ENCODE measurements at places on chromosomes 1 and 21. TPM values are rescaled to one million over a fixed set of nuclear protein-coding genes. Genes with fewer than 3 reads are reported as not detected.

The S100A8 gene
- total RNA-seq, result 21.0 TPM

The SPRR2F gene
- total RNA-seq, result not detected

GRCh38 chr21:41983229-41983628 is 26.9 kb downstream of the ZBTB21 start:
- no peak for DNase-seq
- no peak overlapping the region for H3K4me3 ChIP-seq
- peaks cover 4% of the 10 kb centered on the region for H3K27me3 ChIP-seq
- H3K27ac ChIP-seq, result no peak overlapping the region
- H3K36me3 ChIP-seq, result no peaks in the 10 kb centered on the region
- no peaks in the 10 kb centered on the region for H3K4me1 ChIP-seq

DNA sequence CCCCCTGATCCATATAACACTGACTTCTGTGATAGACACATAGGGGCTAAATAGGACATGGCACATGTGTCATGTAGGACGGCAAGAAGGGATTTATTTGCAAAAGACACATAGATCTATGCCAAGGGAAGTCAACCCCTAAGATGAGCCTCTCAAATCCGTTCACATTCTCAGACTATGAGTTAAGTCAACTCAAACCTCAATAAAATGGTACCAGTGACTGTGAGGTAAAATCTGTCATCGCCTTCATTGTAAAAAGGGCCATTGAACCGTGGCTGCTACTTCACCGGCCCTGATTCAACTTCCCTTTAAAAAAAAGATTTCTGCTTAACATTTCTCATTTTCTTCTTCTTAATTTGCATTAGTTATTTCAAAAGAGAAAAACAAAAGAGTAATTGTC is 144.0 kb downstream of the ZNF281 start:
- no peak for DNase-seq
- no peak overlapping the region for H3K27ac ChIP-seq
- no peak overlapping the region for H3K4me3 ChIP-seq
- no peaks in the 10 kb centered on the region for H3K27me3 ChIP-seq

- H3K36me3 ChIP-seq, result no peaks in the 10 kb centered on the region
- no peak overlapping the region for H3K27ac ChIP-seq
- peaks cover 34% of the 10 kb centered on the region for H3K27me3 ChIP-seq
- DNase-seq, result no peak
Observed at GRCh38 chr1:903721-904271, 19.9 kb upstream of the SAMD11 start.

The PDC gene
- not detected for total RNA-seq

The TNNI3K gene
- total RNA-seq, result 1.0 TPM

The PRAMEF5 gene
- total RNA-seq, result not detected

The PRRX1 gene
- total RNA-seq, result not detected

DNA sequence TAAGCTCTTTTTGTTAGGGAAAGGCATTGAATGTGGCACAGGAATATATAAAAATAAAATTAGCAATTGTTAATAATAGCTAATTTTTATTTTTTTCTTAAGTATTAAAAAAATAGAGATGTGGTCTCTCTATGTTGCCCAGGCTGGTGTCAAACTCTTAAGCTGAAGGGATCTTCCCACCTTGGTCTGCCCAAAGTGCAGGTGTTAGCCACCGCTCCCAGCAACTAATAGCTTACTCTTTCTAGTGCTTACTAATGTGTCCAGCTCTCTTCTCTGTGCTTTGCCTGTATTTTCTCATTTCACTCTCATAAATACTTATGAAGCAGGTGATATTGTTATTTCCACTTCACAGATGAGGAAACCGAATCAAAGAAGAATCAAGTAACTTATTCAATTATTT is 13.4 kb upstream of the IL24 start:
- H3K4me1 ChIP-seq, result no peaks in the 10 kb centered on the region
- H3K27ac ChIP-seq, result no peak overlapping the region
- no peaks in the 10 kb centered on the region for H3K36me3 ChIP-seq
- DNase-seq, result no peak

GRCh38 chr1:201113451-201114244 is 1.4 kb upstream of the CACNA1S start:
- no peaks in the 10 kb centered on the region for H3K36me3 ChIP-seq
- no peak for DNase-seq
- H3K27ac ChIP-seq, result peak overlapping the region; percentile 32
- H3K4me1 ChIP-seq, result peaks cover 16% of the 10 kb centered on the region
- no peaks in the 10 kb centered on the region for H3K27me3 ChIP-seq

- no peak overlapping the region for H3K4me3 ChIP-seq
- H3K36me3 ChIP-seq, result no peaks in the 10 kb centered on the region
- no peak overlapping the region for H3K27ac ChIP-seq
- H3K4me1 ChIP-seq, result no peaks in the 10 kb centered on the region
Observed at GRCh38 chr1:206982216-206982615, 12.0 kb upstream of the FCAMR start.

The ABL2 gene
- total RNA-seq, result 15.8 TPM

DNA sequence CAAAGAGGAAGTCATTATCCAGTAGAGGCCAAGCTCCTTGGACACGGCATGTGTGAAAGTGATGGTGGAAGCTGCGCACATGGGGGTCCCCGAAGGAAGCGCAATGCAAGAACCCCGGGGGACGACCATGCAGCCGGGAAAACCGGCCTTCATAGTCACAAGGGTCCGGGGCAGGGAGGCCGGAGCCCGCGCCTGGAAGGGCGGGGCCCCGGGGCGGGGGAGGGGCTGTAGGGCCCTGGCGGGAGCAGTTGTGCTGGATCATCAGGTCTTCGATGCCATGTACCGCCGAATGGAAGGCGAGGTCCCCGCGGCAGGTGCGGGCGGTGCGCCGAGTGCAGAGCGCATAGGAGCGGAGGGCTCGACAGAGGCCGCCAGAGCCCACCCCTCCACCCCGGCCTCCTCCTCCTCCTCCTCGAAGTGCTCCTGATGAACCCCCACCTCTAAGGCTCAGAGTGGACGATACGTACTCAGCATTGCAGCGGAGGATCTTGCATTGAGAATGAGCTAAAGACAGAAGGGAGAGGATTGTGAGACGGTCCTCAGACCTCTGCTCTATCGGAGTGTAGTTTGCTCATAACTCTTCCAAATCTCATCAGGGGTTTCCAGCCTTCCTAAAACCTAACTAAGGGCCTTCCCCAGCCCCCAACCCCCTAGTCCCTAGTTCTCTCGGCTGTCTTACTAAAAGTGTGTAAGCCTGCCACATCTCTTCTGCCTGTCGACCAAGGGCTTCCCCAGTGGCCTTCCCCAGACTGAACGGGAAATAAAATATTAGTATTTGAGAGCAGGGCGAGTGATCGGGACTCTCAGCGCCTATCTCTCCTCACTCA is 2.1 kb downstream of the HJV start:
- peaks cover 34% of the 10 kb centered on the region for H3K27me3 ChIP-seq
- no peaks in the 10 kb centered on the region for H3K36me3 ChIP-seq
- peak overlapping the region; percentile 8 for H3K4me3 ChIP-seq
- H3K27ac ChIP-seq, result no peak overlapping the region

The PRMT2 gene
- 97.1 TPM for total RNA-seq

The AGBL4 gene
- not detected for total RNA-seq

The TACSTD2 gene
- total RNA-seq, result 0.36 TPM

The GPR37L1 gene
- total RNA-seq, result not detected

DNA sequence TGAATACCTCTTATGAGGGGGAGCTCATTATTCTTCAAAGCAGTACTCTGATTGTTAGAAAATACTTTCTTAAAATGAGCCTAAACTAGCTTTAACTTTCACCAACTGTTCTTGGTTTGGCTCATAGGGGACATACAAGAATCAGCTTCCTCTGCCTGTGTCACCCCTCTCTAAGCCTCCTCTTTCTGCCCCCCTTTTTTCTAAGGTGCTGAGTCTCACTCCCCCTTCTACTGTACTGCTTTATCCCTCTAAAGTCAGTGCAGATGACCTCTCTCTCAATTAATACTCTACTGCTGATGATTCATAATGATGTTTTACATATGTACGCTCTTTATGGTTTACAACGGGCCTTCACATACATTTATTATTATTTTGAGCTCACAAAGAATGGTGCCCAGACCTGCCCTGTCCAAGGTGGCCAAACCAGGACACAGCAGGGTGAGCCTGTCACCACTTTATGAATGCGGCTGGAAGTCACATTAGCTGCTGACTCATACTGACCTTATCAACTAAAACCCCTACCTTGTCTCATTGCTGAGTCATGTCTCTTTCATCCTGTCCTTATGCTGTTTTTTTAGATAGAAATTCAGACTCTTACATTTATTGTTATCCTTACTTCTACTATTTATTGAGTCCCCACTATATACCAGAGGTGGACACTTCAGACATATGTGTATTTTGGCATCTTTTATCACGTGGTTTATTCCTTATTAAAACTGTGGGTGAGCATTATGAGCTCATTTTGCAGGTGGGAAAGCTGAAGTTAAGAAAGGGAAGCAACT is 126.9 kb downstream of the RNF220 start:
- no peaks in the 10 kb centered on the region for H3K36me3 ChIP-seq
- DNase-seq, result no peak
- H3K27me3 ChIP-seq, result no peaks in the 10 kb centered on the region
- H3K27ac ChIP-seq, result no peak overlapping the region
- no peak overlapping the region for H3K4me3 ChIP-seq

The OPTC gene
- not detected for total RNA-seq

The TTC39A gene
- total RNA-seq, result not detected

The KIRREL1 gene
- not detected for total RNA-seq

- H3K36me3 ChIP-seq, result no peaks in the 10 kb centered on the region
- H3K27ac ChIP-seq, result no peak overlapping the region
- no peak for DNase-seq
- no peak overlapping the region for H3K4me3 ChIP-seq
- no peaks in the 10 kb centered on the region for H3K4me1 ChIP-seq
Observed at GRCh38 chr1:240732390-240732789, 120.4 kb upstream of the GREM2 start.

DNA sequence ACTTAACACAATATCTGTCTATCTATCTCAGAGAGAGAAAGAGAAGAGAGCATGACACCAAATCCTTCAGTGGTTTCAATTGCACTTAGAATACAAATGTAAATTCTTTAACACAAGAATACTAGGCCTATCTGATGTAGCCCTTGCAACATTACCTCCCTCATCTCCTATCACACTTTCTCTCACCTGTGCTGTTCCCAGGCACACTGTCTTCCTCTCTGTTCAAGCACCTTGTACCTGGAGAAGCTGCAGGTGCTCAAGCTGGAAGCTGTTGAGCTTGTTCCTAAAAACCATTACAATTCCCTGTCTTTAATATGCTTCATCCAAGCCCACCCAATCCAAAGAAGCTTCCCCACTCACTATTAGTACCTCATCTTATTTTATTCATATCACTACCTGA is 97.0 kb downstream of the GDAP2 start:
- H3K27me3 ChIP-seq, result peaks cover 4% of the 10 kb centered on the region
- no peaks in the 10 kb centered on the region for H3K36me3 ChIP-seq
- no peaks in the 10 kb centered on the region for H3K4me1 ChIP-seq
- H3K4me3 ChIP-seq, result no peak overlapping the region
- no peak overlapping the region for H3K27ac ChIP-seq
- no peak for DNase-seq

DNA sequence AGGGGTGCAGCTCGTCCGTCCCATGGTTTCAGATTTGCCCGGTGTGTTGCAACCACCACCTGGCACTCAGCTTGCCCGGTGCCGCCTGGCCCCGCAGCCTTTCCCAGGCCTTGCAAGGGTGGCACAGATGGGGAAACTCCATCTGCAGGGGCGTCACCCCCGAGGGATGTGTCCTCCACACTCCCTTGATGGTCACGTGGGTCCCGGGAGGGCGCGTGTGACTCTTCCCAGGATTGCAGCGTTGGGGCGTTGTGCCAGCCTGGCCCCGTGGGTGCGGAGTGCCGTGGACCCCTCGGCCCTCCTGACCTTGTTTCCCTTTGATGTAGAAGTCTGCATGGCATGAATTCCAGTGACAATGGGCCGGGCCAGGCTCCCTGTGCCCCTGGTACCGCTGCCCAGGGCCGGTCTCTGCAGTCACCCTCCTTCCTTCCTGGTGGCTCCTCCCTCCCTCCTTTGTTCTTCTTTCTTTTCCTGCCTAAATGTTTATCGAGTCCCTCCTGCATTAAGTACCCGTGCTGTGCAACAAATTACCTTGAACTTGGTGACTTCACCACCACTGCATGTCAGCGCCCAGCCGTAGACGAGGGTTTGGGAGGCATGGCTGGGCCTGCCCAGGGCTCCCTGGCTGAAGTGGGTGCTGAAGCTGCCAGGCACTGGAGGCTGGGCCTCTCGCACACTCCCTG is 22.9 kb downstream of the RRP1 start:
- DNase-seq, result no peak
- peaks cover 27% of the 10 kb centered on the region for H3K4me1 ChIP-seq
- H3K27ac ChIP-seq, result no peak overlapping the region
- peak overlapping the region; percentile 22 for H3K4me3 ChIP-seq
- H3K27me3 ChIP-seq, result no peaks in the 10 kb centered on the region

The MMEL1 gene
- total RNA-seq, result 0.67 TPM

GRCh38 chr1:52651904-52652303 is 18.9 kb downstream of the SHISAL2A start:
- H3K4me1 ChIP-seq, result no peaks in the 10 kb centered on the region
- no peak for DNase-seq
- H3K27ac ChIP-seq, result no peak overlapping the region
- H3K27me3 ChIP-seq, result no peaks in the 10 kb centered on the region
- H3K36me3 ChIP-seq, result peaks cover 51% of the 10 kb centered on the region

DNA sequence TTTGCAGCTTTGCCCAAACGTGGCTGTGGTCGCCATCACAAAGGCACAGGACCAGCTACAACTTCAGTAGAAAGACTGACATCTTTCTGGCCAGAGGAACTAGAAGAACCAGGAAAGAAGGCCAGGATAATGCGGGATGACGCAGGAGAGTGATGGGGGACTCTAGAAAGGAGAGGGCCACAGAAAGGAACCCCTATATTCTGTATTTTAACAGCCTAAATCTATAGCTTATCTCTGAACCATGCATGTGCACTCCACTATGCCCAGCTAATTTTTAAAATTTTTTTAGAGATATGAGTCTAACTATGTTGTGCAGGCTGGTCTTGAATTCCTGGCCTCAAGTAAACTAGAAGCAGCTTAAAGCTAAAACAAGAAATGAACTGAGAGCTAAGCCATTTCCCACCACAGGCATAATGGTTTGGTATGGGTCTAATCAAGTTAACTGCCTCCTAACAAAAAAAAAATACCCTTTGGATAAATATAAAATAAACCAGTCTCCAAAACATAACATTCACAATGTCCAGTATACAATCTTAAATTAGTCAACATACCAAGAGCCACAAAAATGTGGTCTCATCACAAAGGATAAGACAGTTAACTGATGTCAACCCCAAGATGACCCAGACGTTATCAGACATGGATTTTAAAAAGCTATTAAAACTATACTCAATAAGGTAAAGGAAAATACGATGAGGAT is 18.0 kb downstream of the LTN1 start:
- H3K4me1 ChIP-seq, result no peaks in the 10 kb centered on the region
- H3K36me3 ChIP-seq, result peaks cover 57% of the 10 kb centered on the region
- H3K27ac ChIP-seq, result no peak overlapping the region

DNA sequence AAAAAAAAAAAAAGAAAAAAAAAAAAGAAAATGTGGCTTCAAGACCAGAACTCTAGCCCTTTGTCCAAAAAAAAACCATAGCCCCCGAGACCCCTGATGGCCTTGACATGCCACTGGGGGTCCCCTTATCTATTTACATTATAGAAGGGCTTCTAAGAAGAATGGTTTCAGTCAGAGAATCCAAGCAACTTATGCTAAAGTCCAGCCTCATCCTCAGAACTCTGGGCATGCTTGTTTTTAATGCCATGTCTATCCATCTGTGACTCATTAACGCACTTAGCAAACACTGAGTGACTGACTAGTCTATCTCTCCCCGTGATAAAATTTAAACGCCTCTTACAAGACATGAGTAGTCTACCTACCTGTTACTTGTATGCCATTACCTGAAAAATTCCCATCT is 29.3 kb downstream of the ERG start:
- DNase-seq, result no peak
- no peaks in the 10 kb centered on the region for H3K36me3 ChIP-seq
- H3K27ac ChIP-seq, result no peak overlapping the region
- peaks cover 1% of the 10 kb centered on the region for H3K27me3 ChIP-seq
